ENCODE measurements at places on chromosomes 16 and 17. TPM values are rescaled to one million over a fixed set of nuclear protein-coding genes. Genes with fewer than 3 reads are reported as not detected.

Gene GPR139
- total RNA-seq, result not detected

Gene KRTAP2-3
- total RNA-seq, result not detected

DNA sequence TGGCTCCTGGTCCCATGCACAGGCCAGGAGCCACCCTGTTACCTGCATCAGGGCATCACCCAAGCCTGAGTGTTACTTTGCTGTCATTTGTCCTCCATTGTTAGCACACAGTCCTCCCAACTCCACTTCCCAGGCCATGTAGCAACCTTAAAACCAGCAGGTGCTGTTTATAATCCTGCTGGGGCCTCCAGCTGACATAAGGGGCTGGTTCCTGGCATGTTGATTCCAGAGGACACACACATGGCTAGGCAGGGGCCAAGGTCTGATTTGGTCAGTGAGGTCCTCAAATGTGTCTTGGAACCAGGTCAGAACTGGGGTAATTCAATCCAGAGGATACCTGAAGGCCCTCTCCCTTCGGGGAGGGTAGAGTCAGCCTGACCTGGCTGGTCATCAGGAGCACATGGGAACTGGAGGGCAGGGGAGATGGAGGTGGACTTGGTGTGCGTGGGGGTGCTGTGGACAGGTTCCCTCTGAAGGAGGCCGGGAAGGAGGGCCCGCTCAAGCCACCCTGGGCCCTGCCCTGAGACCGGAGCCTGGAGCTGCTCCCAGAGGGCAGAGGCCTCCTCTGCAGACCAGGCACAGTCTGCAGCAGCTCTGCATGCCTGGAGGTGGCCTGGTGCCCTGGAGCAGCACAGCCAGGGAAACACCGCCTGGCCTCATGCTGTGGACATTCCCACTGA lies 6.6 kb downstream of the ADORA2B start:
- H3K4me3 ChIP-seq, result no peak overlapping the region
- H3K27me3 ChIP-seq, result peaks cover 33% of the 10 kb centered on the region
- H3K4me1 ChIP-seq, result peaks cover 8% of the 10 kb centered on the region
- no peaks in the 10 kb centered on the region for H3K36me3 ChIP-seq

DNA sequence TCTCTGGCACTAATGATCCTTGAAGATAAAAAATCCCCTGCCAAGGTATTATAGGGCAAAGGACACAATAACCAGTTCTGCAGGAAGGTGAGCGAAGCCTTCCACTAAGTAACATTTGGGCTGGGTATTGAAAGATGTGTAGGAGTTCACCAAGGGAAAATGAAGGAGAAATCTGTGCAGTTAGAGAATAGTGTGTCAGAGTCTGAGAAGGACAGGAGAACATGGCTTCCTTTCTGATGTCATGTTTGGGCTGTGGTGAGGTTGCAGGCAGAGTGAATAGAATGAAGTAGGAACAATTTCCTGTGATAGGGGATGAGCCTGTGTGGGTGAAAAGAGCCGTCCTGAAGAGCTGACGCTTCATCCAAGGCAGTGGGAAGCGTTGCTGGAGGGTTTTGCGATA lies 24.1 kb upstream of the CIITA start:
- no peak for DNase-seq
- H3K27ac ChIP-seq, result no peak overlapping the region
- no peaks in the 10 kb centered on the region for H3K4me1 ChIP-seq
- H3K4me3 ChIP-seq, result no peak overlapping the region
- peaks cover 7% of the 10 kb centered on the region for H3K27me3 ChIP-seq

DNA sequence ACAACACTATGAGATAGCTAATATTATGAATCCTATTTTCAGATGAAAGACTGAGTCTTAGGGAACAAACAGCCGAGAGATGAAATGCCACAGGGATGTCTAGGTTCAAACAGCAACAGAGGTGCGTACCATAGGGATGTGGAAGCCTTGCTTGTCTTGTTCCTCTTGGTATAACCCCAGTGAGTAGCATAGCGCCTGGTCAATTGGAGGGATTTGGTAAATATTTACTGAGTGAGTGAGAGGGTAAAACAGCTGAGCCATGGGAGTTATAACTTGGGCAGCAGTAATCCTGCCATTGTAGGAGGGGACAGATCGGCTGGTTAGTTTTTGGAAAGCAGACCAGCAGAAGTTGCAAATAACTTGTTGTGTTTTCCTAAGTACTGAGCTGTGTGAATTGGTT lies 80.2 kb downstream of the WWOX start:
- H3K4me1 ChIP-seq, result peaks cover 15% of the 10 kb centered on the region
- no peak overlapping the region for H3K4me3 ChIP-seq
- no peak for DNase-seq
- no peaks in the 10 kb centered on the region for H3K36me3 ChIP-seq

DNA sequence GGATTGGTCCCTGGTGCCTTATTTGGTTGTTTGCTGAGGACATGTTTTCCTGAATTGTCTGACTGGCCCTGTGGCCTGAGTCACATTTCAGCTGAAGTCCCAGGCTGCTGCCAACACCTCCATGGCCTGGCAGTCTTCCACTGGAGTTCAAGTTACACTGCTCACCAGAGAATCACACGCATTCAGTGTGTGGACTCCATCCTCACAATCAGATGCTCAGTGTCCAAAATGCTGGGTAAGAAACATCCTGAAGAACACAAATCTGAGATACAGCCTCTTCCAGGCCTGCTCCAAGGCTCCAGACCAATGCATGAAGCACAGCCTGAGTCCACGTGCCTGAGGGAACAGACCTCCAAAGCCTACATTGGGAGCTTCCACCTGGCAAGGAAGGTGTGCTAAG lies 19.2 kb downstream of the CD300LB start:
- no peak overlapping the region for H3K4me3 ChIP-seq
- H3K27ac ChIP-seq, result no peak overlapping the region
- peaks cover 7% of the 10 kb centered on the region for H3K36me3 ChIP-seq
- no peaks in the 10 kb centered on the region for H3K4me1 ChIP-seq
- peaks cover 15% of the 10 kb centered on the region for H3K27me3 ChIP-seq
- DNase-seq, result no peak

DNA sequence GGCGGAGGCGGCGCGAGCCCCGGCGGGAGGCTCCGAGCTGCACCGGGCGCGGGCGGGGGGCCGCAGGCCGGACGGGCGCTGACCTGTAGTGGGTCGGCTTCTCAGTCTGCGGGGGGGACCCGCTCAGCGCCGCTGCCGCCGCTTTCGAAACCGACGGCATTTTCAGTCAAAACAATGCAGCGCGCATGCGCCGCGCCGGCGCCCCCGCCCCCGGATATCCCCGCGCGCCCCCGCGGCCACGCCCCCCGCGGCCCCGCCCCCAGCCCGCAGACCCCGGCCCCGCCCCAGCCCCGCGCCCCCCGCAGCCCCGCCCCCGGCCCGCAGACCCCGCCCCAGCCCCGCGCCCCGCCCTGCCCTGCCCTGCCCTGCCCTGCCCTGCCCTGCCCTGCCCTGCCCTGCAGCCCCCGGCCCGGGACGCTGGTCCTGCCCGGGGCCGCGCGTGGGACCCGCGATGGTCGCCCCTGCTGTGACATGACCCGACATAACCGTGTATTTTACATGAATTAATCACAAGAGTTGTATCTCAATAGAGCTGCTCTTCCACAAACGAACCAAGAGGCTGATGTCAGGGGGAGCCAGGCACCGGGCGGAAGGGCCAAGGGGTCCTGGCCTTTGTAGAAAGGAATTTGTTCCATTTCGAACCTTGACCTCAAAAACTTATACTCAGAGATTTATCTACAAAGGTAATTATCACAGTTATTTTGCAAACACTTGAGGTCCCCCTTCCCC lies at the start of gene UNKL:
UNKL (minus strand) TSS at position 173 of the 729 bp plus-strand sequence; CDS start at position 160, 13 bp downstream.
- peaks cover 6% of the 10 kb centered on the region for H3K4me1 ChIP-seq
- peak within 1 kb of the TSS; percentile 81 for H3K4me3 ChIP-seq
- peak within 1 kb of the TSS; percentile 94 for H3K27ac ChIP-seq
- H3K36me3 ChIP-seq, result peaks cover 2% of the 10 kb centered on the region
- no peaks in the 10 kb centered on the region for H3K27me3 ChIP-seq
- peak; percentile 69 for DNase-seq

DNA sequence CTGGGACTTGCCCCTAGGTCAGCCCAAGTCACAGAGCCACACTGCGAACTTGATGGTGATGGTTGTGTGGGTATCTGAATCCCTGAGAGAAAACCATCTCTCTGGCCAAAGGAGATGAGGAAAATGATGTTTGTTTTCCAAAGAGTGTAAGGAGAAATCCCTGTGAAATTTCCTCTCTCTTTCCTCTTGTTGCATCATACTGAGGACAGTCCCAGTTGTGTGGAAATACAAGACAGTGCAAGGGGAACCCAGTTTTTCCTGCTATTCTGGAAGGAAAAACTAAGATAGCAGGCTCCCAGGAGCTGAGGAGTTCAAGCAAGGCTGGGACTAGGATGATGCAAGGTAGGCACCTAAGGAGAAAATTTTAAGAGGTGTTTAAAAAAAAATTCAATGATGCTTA lies 86.8 kb upstream of the TOM1L1 start:
- H3K27me3 ChIP-seq, result peaks cover 4% of the 10 kb centered on the region
- no peaks in the 10 kb centered on the region for H3K36me3 ChIP-seq
- no peak for DNase-seq
- H3K27ac ChIP-seq, result no peak overlapping the region

DNA sequence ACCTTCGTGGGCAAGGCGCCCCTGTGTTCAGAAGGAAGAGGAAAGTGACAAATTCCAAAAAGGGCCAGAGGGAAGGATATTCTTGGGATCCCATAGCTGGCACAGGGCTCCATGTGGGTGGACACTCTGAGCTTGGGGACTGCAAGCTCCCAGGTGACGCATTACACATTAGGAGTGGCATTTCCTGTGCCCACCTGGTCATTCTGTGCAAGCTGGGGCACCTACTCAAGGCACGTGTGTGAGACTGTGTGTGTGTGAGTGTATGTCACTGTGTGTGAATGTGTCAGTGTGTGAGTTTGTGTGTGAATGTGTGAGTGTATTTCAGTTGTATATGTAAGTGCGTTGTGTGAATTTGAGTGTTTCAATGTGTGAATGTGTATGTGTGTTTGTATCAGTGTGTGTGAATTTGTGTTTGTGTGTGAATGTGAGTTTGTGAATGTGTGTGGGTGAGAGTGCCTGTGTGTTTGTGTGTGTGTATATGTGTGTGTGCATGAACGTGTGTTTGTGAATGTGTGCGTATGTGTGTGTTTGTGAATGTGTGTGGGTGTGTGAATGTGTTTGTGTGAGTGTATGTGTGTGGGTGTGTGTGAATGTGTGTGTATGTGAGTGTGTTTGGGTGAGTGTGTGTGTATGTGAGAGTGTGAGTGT lies 1.6 kb upstream of the CD300A start:
- peaks cover 28% of the 10 kb centered on the region for H3K4me1 ChIP-seq
- DNase-seq, result no peak
- H3K27ac ChIP-seq, result no peak overlapping the region
- no peak overlapping the region for H3K4me3 ChIP-seq
- no peaks in the 10 kb centered on the region for H3K27me3 ChIP-seq

DNA sequence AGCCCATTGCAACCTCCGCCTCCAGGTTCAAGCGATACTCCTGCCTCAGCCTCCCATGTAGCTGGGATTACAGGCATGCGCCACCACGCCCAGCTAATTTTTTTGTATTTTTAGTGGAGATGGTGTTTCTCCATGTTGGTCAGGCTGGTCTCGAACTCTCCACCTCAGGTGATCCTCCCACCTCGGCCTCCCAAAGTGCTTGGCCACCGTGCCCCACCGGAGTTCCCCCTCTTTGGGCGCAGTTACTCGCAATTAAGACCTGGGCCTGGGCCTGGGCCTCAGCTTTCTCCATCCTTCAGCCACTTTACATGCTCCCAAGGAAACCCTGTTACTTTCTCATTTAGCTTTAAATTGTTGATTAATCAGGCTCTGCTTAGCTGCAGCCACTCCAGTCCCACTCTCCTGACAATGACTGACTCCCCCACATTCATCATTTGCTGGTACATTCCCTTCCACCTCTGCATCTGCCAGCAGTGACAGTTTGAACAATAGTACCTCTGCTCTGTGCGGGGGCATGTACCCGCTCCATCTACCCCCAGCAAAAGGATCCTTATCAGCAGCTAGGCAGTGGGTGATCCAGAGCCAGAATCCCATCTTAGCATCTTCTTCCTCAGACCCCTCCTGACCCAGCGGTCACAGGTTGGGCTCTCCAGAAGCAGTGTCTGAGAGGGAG lies 47.2 kb upstream of the SLC47A1 start:
- no peak for DNase-seq
- H3K4me1 ChIP-seq, result peaks cover 3% of the 10 kb centered on the region
- H3K27me3 ChIP-seq, result peaks cover 4% of the 10 kb centered on the region
- no peak overlapping the region for H3K4me3 ChIP-seq
- H3K36me3 ChIP-seq, result no peaks in the 10 kb centered on the region
- H3K27ac ChIP-seq, result no peak overlapping the region

- H3K4me3 ChIP-seq, result no peak overlapping the region
- peaks cover 5% of the 10 kb centered on the region for H3K36me3 ChIP-seq
- DNase-seq, result no peak
- H3K27ac ChIP-seq, result no peak overlapping the region
- H3K27me3 ChIP-seq, result no peaks in the 10 kb centered on the region
Observed at GRCh38 chr16:28188085-28188916, 23.5 kb downstream of the XPO6 start.

DNA sequence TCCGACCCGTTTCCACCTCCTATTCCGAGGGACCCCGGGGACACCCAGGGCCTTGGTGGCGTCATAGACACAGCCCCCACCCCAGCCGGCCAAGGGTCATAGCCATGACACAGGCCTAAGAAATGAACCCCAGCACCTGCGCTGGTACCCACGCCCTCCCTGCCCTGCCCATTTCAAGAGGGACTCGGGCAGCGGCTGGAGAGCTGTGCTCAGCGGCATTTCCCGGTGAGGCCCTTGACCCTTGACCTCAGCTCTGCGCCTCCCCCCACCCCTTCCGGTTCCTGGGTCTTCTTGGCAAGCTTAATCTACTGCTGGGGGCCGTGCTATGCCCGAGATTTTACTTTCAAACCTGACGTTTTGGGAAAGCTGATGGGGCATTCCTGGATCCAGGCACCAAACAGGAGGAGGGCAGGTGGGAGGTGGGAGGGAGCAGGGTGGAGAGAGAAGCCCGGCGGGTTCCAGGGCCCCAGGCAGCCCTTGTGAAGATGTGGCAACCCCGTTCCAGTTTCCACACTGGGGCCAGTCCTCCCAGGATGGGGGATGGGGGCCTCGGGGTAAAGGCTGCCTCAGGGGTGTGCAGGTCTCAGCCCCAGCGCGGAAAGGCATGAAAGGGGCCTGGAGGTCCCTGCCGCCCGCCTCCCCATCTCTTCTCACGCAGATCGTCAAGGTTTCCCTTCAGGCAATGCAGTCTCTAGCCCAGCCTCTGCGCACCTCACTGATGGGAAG lies at the start of gene SLC22A31:
SLC22A31 (minus strand) TSS at position 414 of the 726 bp plus-strand sequence; CDS start at position 378, 36 bp downstream.
- no peak within 1 kb of the TSS for H3K27ac ChIP-seq
- H3K27me3 ChIP-seq, result peaks cover 41% of the 10 kb centered on the region
- H3K36me3 ChIP-seq, result peaks cover 1% of the 10 kb centered on the region
- peaks cover 4% of the 10 kb centered on the region for H3K4me1 ChIP-seq
- peak within 1 kb of the TSS; percentile 51 for H3K4me3 ChIP-seq

GRCh38 chr17:82356845-82357355 lies 2.1 kb upstream of the TEX19 start:
- no peak for DNase-seq
- no peaks in the 10 kb centered on the region for H3K36me3 ChIP-seq
- peaks cover 15% of the 10 kb centered on the region for H3K27me3 ChIP-seq
- no peak overlapping the region for H3K4me3 ChIP-seq
- H3K4me1 ChIP-seq, result peaks cover 4% of the 10 kb centered on the region

GRCh38 chr17:27603880-27604794 lies 26.9 kb upstream of the LGALS9 start:
- no peak overlapping the region for H3K4me3 ChIP-seq
- no peak overlapping the region for H3K27ac ChIP-seq
- H3K4me1 ChIP-seq, result peaks cover 1% of the 10 kb centered on the region
- DNase-seq, result no peak
- no peaks in the 10 kb centered on the region for H3K27me3 ChIP-seq
- H3K36me3 ChIP-seq, result peaks cover 14% of the 10 kb centered on the region

GRCh38 chr17:9684955-9685621 lies 39.8 kb downstream of the USP43 start:
- H3K27me3 ChIP-seq, result no peaks in the 10 kb centered on the region
- H3K27ac ChIP-seq, result no peak overlapping the region
- no peak for DNase-seq
- H3K4me3 ChIP-seq, result no peak overlapping the region

- peaks cover 25% of the 10 kb centered on the region for H3K27me3 ChIP-seq
- no peak overlapping the region for H3K27ac ChIP-seq
- no peaks in the 10 kb centered on the region for H3K4me1 ChIP-seq
- DNase-seq, result no peak
Observed at GRCh38 chr17:9036336-9036735, 15.0 kb downstream of the NTN1 start.
